ENCODE measurements at places on chromosomes 5 and 9.

DNA sequence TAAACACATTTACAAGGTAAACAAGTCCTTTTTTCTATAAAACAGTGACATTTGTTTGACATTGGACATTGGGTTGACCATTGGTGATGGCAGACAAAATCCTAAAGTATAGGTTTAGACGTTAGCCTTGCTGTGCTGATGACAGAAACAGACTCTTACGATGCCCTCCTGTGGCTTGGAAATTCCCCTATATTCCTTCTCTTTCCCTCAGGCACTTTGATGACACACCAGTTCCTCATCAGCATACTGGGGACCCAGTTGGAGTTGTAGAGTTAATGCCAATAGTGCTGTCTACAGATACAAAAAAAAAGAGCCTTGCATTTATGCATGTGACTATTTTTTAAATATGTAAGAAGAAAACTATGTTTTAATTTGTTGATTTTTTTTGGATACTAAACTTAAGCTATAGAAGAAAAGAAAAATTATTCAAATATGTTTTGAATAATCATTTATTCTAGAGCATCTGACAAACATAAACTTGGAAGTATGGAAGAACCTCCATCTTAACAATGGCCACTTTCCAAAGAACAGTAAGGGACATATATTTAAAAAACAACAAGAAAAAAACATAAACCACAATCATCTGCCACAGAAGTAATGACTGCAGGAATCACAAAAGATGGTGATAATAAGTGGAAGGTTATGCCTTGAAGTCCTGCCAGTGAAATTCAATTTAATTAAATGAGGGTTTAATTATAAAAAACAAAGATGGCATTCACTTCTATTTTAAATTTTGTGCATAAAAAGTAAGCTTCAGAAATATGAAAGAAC, 75.6 kb upstream of the SNCAIP start:
- no peak for DNase-seq

GRCh38 chr5:179730852-179731251, 1.8 kb upstream of the MAML1 start:
- DNase-seq: no peak

DNA sequence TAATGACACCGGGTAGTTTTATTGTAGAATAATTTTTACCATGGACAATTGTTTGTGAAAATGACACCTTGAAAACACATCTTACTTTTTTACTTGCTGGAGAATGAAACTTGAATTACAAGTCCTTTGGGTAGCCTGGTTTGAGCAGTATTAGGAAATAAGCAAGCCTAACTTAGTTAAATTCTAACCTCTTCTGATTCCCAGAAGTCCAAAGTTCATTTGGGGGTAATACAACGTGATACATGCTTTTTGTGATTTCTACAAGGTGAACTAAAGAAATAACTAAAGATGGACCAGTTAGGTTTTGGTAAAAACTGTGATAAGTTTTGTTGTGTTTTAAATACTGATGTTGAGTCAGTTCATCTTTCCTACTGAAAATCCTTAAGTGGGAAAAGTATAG, 135.4 kb upstream of the DMRT1 start:
- no peak for DNase-seq

DNA sequence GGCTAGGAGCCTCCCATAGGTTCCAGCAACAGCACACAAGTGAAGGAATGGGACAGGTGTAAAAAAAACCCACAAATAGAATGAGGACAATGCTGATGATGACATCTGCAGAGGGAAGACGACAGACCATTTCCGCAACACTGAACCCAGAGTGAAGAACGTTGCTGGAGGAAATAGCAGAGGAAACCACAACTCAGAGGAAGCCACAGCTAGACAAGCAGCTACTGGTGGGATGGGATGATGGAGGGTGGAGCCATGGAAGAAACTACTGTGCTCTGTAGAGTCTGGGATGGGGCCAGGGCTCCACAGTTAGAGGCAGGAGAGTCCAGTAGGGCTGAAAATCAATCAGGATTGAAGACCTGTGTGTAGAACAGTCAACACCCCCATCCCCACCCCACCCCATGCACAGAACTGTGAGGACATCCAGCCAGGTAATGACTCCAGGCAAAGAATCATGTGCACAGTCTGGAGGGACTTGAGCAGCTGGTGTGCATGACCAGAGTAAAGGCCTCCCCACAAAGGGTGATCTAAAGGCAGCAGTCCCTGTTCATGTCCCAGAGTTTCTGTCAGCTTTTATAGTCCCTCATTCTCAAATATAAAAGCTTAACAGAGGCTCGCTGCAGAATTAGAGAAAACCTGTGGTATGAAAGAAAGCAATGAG, 65.2 kb upstream of the SPIN1 start:
- peak; percentile 5 for DNase-seq

DNA sequence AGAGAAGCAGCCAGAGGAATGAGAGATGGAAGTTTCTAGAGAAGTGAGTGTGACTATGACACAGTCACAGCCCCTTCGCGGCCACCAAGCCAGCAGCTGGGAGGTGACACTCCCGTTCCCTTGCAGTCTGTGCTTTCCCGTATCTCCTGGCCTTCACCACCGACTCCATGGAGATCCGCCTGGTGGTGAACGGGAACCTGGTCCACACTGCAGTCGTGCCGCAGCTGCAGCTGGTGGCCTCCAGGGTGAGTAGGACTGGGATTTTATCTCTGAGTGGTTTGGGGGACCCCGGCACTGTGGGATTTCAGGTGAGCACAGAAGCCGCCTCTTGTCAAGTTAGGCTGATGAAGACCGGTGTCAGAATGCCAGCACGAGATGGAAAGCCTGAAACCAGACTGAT, 12.1 kb upstream of the SLC2A8 start:
- no peak for DNase-seq

- DNase-seq: no peak
These were observed 2.2 kb downstream of the ZCCHC9 start for GRCh38 chr5:81303563-81303962.

GRCh38 chr5:55218967-55219366, 8.1 kb downstream of the MCIDAS start:
- no peak for DNase-seq

DNA sequence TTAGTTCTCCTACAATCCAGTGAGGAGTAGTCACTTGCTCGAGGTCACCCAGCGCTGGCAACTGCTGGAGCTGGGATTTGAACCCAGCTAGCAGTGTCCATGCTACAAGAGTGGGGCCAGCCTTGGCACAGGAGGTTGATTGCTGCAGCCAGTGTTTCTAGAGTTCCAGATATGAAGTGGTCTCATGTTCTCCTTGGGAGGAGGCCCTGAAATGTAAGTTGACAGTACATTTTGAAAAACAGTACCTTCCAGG, 802 bp downstream of the CCDC107 start:
- no peak for DNase-seq

DNA sequence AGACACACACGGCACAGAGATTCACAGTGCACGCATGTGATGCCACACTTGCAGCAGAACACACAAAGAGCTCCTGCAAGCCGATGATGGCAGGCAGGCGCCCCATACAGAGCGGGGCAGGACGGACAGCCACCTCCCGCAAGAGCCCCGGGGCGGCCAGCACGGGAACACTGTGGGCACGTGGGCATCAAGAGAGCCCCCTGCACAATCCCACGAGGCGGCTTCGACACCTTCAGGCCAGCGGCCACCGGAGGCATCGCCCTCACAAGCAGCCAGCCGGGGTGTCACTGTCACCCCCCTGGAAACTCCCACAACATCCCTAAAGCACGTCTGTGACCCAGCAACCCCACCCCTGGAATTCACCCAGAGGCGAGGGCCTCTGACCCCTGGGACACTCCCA, 17.9 kb downstream of the TERT start:
- DNase-seq: no peak

GRCh38 chr9:76067696-76068095, 177.2 kb downstream of the PCSK5 start:
- DNase-seq: no peak

GRCh38 chr5:159933531-159934485, 17.5 kb downstream of the ADRA1B start:
- DNase-seq: no peak

DNA sequence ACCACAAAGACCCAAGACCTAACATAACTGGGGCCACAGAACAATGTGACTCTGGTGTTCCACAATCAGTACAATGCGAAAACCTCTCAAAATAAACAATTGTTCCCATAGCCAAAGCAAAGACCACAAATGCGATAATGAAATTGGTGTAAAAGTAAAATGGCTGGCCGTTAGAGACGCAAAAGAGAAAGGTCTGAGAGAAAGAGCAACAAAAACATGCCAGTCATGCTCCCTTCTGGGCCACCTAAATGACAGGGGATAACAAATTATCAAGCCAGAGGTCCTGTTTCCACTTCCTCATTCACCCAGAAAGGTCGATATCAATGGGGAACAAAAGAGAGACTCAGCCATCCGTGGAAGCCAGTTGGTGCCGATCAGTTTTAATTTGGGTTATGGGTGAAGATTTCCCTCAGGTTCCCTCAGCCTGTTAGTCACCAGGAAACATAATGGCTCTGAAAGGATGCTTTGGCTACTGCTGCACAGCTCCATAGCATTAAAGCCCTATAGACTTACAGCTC, 9.2 kb upstream of the CFAP95 start:
- no peak for DNase-seq

- no peak for DNase-seq
These were observed 94.3 kb upstream of the NR3C1 start for GRCh38 chr5:143497749-143498148.

DNA sequence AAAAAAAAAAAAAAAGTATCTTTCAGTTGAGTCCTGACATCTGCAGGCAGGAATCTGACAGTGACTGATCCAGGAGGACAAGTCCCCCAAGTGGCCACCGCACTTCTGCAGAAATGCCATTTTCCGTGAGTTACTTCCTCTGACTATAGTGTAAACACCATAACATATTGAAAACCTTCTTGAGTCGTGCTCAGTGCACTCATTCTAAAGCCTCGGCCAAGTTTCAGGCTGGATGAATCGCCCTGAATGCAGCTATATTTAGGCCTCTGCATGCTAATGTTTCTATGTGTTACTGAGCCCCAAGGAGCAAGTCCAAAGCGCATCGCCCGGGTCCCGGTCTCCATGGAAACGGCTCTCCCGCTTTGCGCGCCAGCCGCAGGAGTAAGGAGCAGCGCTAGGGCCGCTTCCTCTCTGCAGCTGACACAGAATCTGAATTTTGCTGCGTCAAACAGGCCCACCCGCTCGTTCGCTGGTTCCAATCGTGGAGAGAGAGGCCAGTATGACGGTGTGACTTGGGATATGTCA, 335.4 kb downstream of the MSX2 start:
- DNase-seq: no peak

GRCh38 chr5:129631961-129632360, 115.9 kb upstream of the MINAR2 start:
- DNase-seq: no peak

DNA sequence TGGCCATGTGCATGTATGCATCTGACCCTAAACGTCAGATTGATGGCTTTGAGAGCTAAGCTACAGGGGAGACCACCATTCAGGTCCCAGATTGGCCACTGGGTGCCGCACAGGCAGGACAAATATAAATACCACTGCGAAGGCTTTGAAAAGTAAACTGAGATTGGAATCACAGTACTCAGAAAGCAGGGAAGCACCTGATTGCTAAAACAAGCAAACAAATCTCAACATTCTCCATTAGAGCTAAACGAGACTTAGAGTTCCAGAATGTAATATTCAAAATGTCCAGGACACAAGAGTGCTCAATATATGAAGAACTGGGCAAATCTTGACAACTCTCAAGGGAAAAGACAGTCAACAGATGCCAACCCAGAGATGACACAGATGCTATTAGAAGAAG, 61.0 kb upstream of the GFPT2 start:
- no peak for DNase-seq

DNA sequence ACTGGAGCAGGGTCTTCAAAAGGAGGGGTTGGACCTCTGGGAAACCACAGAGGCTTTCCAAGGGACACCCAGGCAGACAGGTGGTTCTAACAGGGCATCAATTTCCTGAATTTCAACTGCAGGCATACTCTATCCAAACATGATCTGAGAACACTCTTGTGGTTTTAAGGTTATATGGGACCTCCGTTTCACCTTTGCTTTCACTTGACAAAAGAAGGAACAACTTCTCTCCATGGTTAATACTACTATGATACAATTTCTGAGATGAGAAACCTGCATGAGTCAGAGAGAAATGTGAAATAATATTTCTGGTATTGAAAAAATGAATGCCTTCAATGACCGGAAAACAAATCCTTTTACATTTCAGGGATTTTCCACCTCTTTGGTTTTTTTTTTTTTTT, 28.0 kb upstream of the ERAP1 start:
- DNase-seq: no peak

DNA sequence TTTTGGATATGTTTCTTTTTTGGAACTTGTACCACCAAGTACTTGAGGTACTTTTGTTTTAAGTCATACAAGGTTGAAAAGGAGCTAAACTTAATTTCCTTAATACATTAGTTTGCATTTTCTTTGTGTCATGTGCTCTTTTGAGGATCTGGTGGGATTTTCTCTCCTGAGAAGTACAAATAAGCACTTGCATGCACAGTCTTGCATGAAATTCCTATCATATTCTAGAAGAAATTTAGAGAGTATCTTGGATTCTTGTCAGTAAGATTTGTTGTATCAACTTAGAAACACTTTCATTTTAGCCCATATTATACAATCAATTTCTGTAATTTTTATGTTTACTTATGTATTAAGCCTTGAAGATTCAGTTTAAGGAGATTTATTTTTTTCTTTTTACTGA, 64.9 kb downstream of the CCNH start:
- DNase-seq: no peak

- DNase-seq: no peak
These were observed 84.7 kb downstream of the ST8SIA4 start for GRCh38 chr5:100818340-100818739.

DNA sequence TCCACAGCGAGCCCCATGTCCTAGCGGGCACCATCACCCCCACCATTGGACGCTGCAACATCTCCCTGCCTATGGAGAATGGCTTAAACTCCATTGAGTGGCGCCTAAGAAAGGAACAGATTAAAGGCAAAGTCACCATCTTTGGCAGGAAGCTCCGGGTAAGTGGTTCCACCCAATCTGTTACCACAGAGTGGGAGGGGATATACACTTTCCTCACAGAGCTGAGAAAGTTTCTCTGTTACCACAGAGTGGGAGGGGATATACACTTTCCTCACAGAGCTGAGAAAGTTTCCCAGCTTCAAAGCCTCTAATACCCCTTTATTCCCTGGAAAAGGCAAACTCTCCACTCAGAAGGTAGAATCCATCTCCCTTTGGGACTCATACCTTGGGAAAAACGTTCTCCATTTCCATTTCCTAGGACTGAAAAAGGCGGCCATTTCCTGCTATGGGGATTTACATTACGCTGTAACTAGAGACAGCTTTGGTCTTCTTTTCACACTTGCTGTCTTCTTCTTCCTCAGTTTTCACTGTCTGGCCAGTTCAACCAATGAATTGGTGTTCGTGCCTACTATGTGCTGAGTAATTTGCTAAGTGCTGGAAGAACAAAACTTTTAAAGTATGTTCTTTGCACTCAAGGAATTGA, 63.4 kb upstream of the WWC1 start:
- no peak for DNase-seq

DNA sequence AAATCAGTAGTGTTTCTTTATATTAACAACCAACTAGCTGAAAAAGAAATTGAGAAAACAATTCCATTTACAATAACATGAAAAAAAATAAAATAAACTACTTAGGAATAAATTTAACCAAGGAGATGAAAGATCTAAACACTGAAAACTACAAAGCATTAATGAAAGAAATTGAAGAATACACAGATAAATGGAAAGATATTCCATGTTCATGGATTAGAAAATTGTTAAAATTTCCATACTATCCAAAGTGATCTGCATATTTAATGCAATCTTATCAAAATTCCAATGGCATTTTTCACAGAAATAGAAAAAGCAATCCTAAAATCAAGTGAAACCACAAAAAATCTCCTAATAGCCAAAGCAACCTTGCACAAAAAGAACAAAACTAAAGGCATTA, 320.2 kb upstream of the GRAMD2B start:
- DNase-seq: no peak

GRCh38 chr9:85987236-85987635, 46.3 kb downstream of the NAA35 start:
- DNase-seq: no peak
